Epithelial cell of umbilical artery (primary cell): ENCODE measurements at places on chromosomes 13 and 19. TPM values are rescaled to one million over a fixed set of nuclear protein-coding genes. Genes with fewer than 3 reads are reported as not detected.

The ATP8B3 gene
- 0.76 and 1.6 TPM in 2 replicates for total RNA-seq

The ZNF418 gene
- total RNA-seq: 1.6 and 2.1 TPM in 2 replicates

The PRSS57 gene
- not detected in 2 replicates for total RNA-seq

The KANK3 gene
- total RNA-seq: 9.4 and 14.6 TPM in 2 replicates

The FAAP24 gene
- 2.3 and 2.7 TPM in 2 replicates for total RNA-seq

The SMIM44 gene
- not detected in 2 replicates for total RNA-seq

The TNNT1 gene
- 0.65 and 1.4 TPM in 2 replicates for total RNA-seq

The FLT3 gene
- not detected in 2 replicates for total RNA-seq

The CEACAM5 gene
- not detected in 2 replicates for total RNA-seq

The ZNF823 gene
- 3.9 and 8.8 TPM in 2 replicates for total RNA-seq

The FFAR3 gene
- not detected in 2 replicates for total RNA-seq

The KLK2 gene
- not detected in 2 replicates for total RNA-seq

The OLFM4 gene
- not detected in 2 replicates for total RNA-seq

The AZU1 gene
- not detected in 2 replicates for total RNA-seq

The MAU2 gene
- 24.7 and 27.4 TPM in 2 replicates for total RNA-seq

The TMC4 gene
- total RNA-seq: 0.32 TPM in 1 of 2 replicates, not detected in the other

The IGFL1 gene
- total RNA-seq: not detected in 2 replicates

The MISP gene
- total RNA-seq: not detected in 2 replicates

The ANGPTL4 gene
- 9.9 and 13.3 TPM in 2 replicates for total RNA-seq
